Gastroesophageal sphincter (tissue), 4 donors: ENCODE measurements at places on chromosomes 2 and 18. TPM values are rescaled to one million over a fixed set of nuclear protein-coding genes. Genes with fewer than 3 reads are reported as not detected.

EVA1A gene
- not detected for total RNA-seq

CLEC4F gene
- total RNA-seq = not detected

ELOA2 gene
- total RNA-seq = not detected

ALPG gene
- total RNA-seq = not detected

SERPINB10 gene
- total RNA-seq = not detected

GAL3ST2 gene
- not detected for total RNA-seq

SPHKAP gene
- total RNA-seq = 0.47 TPM

BUB1 gene
- total RNA-seq = not detected

ALK gene
- 0.96 TPM for total RNA-seq

POTEI gene
- total RNA-seq = not detected

VAMP8 gene
- not detected for total RNA-seq

CHRNG gene
- total RNA-seq = not detected

GMPPA gene
- total RNA-seq = 11.3 TPM

CNDP1 gene
- not detected for total RNA-seq

ALPI gene
- not detected for total RNA-seq

MAPRE3 gene
- 8.5 TPM for total RNA-seq

UGT1A3 gene
- not detected for total RNA-seq

RUFY4 gene
- not detected for total RNA-seq

TEKT4 gene
- not detected for total RNA-seq

SATB2 gene
- 6.7 TPM for total RNA-seq

DUSP19 gene
- total RNA-seq = 3.9 TPM

NTSR2 gene
- total RNA-seq = not detected

CREG2 gene
- not detected for total RNA-seq

SLC9A2 gene
- not detected for total RNA-seq

COL4A3 gene
- 8.9 TPM for total RNA-seq

IL1F10 gene
- not detected for total RNA-seq

TRIB2 gene
- total RNA-seq = 41.0 TPM

CYP1B1 gene
- total RNA-seq = 37.2 TPM

RANBP2 gene
- 71.0 TPM for total RNA-seq

GAREM2 gene
- 1.8 TPM for total RNA-seq

DNAJC5G gene
- not detected for total RNA-seq
